NCI-H510A treated with DMSO at 0.1 percent for 48 hours (cell line): ENCODE measurements at places on chromosomes 3 and 15.

GRCh38 chr3:114213292-114213626 lies 24.1 kb downstream of the ZNF80 start:
- DNase-seq, result no peak

- no peak for DNase-seq
These were observed 238.2 kb downstream of the TUSC7 start for GRCh38 chr3:116947809-116948208.

- no peak for DNase-seq
These were observed 65.9 kb upstream of the ST3GAL6 start for GRCh38 chr3:98697225-98697624.

GRCh38 chr15:85314633-85315032 lies 65.8 kb upstream of the AKAP13 start:
- DNase-seq, result no peak

- no peak for DNase-seq
These were observed 854.2 kb downstream of the SI start for GRCh38 chr3:164224126-164224525.

- DNase-seq, result no peak
These were observed 67.8 kb downstream of the SLC12A8 start for GRCh38 chr3:125144653-125145314.

- no peak for DNase-seq
These were observed 19.4 kb downstream of the CCR9 start for GRCh38 chr3:45905755-45906154.

- DNase-seq, result no peak
These were observed 14.5 kb downstream of the IGDCC3 start for GRCh38 chr15:65363306-65363705.

GRCh38 chr3:16741890-16742289 lies 136.7 kb upstream of the DAZL start:
- no peak for DNase-seq

- DNase-seq, result no peak
These were observed 382.9 kb downstream of the GABRG3 start for GRCh38 chr15:27353856-27354255.

DNA sequence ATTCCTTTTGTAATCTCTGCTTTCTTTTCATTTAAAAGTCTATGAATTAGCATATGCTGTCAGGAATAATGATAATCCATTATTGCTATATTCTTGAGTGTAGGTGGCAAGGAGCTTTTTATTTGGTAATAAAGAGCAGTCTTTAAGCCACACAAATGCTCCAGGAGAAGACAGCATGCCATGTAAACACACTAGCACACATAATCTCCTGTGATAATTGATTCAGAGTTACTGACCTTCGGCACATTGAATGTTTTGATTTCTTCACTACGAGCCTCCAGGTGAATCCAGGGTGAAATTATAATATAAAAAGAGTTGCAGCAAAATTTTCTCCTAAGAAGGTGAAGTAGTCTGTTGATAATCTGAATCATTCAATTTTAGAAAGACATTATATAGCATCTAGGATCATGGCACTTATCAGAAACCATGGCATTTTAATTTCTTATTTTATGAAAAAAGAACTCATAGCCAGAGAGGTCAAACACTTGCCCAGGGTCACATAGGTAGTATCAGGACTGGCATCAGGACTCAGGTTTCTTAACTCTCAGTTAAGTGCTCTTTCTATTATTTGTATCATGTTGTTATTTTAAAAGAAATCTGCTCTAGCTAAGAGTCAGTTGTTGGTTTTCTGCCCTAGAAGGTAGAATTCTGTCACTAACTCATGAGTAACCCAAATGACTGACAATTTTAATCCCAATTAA lies 21.3 kb upstream of the DHX36 start:
- no peak for DNase-seq

DNA sequence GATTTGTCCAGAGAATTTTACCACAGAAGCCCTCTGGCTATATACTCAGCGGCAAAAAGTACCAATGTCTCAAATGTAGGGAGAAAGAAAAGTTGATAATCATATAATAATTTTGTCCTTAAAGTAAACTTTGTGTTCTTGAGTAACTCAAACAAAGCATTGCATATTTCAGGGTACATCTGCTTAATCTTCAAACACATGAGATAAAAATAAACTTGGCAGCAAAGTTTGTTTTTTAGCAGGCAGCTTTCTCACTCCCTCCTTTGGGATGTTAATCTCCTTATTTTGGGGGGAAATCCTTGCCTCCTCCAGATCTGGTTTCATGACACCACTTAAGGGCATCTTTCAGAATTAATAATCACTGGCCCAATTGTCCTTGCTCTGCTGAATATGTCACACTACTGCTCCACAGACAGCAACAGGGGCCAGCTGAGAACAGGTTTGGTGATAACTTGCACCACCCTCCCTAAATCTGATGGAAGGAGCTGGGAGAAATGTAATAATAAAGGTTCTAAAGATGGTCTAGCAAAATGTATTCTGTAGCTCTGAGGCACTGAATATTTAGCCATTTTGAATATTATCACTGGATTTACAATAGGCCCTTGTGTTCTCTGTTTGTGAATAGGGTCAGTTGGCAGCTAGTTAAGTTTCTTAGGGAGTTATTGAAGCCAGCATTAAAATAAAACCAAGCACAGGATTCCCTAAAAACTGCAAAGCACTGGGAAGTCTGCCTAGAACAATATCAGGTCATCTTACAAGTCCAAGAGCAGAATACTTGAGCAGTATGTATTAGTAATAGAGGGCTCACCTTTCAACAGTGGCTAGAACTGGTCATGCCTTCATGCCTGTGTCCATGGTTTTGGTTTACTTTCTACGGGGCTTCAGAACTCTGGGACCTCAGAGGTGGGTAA lies 79.2 kb downstream of the EFL1 start:
- no peak for DNase-seq
